ENCODE measurements at places on chromosomes 5 and 9. TPM values are rescaled to one million over a fixed set of nuclear protein-coding genes. Genes with fewer than 3 reads are reported as not detected.

GRXCR2 gene
- total RNA-seq, result not detected

FOXD4L4 gene
- total RNA-seq, result 0.41 TPM

ZER1 gene
- total RNA-seq, result 20.4 TPM

PCDHGB6 gene
- total RNA-seq, result 9.8 TPM

LCN6 gene
- total RNA-seq, result not detected

TYRP1 gene
- 2.4 TPM for total RNA-seq

PDE6A gene
- not detected for total RNA-seq

PSD2 gene
- 15.9 TPM for total RNA-seq

SLC6A3 gene
- total RNA-seq, result not detected

Measured in frontal cortex (tissue), 4 donors.